CD4-positive, alpha-beta T cell treated with Interleukin-4 for 4 hours (primary cell): ENCODE measurements at places on chromosomes 3 and 15.

GRCh38 chr3:141218926-141219325 is 12.7 kb upstream of the PXYLP1 start:
- DNase-seq: no peak

- no peak for DNase-seq
Measured at GRCh38 chr3:170907637-170908234, 701 bp downstream of the EIF5A2 start.

GRCh38 chr3:195914648-195915473 is 6.5 kb upstream of the TNK2 start:
- DNase-seq: peak; percentile 95

DNA sequence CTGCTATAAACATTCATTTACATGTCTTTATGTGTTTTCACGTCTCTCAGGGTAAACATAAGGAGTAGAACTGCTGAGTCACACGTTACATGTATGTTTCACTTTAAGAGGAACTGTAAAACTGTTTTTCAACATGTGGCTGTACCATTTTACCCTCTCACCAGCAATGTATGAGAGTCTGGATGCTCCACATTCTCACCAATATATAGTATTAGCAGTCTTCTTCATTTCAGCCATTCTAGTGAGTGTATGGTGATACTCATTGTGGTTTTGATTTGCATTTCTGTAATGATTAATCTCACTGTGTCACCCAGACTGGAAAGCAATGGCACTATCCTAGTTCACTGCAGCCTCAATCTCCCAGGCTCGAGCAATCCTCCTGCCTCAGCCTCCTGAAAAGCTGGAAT is 37.1 kb downstream of the PHC3 start:
- no peak for DNase-seq

- DNase-seq: no peak
Measured at GRCh38 chr15:79479616-79480015, 47.5 kb downstream of the MINAR1 start.

DNA sequence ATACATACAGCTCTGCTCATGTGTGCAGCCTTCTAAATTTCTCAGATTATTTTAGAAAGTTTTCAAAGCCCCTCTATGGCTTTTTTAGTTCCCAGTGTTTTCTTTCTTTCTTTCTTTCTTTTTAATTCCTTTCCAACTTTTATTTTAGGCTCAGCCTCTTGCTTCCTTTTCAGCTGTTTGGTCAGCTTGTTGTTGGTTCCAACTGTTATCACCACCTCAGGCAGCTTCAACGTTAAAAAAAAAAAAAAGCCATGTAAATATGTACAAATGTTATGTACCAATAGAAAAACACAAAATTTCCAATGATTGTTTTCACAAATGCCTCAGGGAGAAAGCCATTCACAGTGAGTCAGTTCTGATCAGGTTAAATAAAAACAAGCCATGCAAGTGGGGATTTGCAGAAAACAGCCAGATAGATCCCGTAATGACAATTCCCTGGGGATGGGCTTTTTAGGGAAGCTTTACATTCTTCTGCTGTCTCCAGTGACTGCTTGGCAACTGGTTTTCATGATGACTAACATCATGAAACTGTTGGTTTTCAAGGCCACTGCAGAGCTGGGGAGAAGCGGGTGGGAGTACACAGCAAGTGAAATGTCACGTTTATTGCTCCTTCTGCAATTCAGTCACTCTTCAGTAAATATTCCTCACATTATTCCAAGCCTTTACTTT is 908.4 kb downstream of the EPHA3 start:
- DNase-seq: no peak

DNA sequence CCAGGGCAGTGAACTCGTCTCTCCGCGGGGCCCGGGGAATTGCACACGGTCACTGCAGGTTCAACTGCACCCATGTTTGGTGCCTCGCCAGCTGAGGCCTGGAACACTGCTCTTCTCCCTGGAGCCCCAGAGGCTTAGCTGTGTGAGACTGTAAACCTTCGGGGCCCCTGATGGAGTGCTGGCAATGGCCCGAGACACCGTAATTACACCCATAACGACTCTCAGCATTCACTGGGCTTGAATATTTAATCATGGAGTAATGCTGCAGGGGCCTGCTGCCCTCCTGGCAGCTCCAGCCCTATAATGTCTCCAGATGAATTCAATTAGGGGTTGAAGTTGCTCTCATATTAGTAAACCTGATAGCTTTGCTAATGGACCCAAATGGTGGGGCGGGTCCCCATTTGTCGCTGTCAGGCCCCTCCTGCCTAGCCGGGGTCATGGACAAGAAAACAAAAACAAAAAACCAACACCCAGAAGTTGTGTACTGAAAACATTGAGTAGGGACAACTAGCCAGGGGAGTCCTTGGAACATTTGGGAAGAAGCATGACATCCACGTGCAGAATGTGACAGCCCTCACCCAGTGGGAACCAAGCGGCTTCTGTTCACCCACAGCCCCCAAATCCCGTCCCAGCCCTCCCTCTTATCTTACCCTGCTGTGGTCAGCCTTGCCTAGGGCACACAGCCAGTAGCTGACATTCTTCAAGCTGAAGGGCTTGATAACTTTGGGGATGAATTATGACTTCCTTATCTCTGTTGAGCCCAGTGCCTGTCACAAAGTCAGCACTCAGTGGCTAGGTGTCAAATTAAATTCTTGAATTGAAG is 74.3 kb upstream of the SCN5A start:
- DNase-seq: no peak

DNA sequence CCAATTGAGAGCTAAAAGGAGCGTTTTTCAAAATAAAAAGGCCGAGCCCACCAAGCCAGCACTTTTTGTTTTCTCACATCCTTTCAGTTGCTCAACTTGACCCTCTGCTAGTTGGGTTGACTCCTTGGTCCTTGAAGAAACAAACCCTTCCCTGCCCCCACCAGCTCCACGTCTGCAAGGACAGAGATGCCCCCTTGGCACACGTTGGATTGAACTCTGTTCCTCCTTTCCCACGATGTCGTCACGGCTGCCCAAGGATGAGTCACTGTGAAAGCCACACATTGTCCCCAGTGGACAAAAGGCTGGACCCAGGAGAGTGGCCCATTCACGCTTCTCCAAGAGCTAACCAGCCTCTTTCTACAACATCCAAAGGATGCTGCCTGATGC is 43.0 kb upstream of the SPATA12 start:
- DNase-seq: no peak

GRCh38 chr3:113754494-113755159 is 7.8 kb downstream of the ATP6V1A start:
- no peak for DNase-seq

GRCh38 chr3:32686713-32687112 is 1.7 kb downstream of the CNOT10 start:
- DNase-seq: no peak
